ENCODE measurements at places on chromosomes 1 and 21.

- DNase-seq: no peak
Observed at GRCh38 chr1:11447903-11448302, 31.1 kb upstream of the DISP3 start.

- DNase-seq: no peak
Observed at GRCh38 chr21:20949884-20950283, 48.3 kb upstream of the NCAM2 start.

GRCh38 chr1:221430152-221430960 lies 311.5 kb downstream of the DUSP10 start:
- DNase-seq: no peak

- no peak for DNase-seq
Observed at GRCh38 chr1:77571642-77572041, 110.8 kb downstream of the ZZZ3 start.

DNA sequence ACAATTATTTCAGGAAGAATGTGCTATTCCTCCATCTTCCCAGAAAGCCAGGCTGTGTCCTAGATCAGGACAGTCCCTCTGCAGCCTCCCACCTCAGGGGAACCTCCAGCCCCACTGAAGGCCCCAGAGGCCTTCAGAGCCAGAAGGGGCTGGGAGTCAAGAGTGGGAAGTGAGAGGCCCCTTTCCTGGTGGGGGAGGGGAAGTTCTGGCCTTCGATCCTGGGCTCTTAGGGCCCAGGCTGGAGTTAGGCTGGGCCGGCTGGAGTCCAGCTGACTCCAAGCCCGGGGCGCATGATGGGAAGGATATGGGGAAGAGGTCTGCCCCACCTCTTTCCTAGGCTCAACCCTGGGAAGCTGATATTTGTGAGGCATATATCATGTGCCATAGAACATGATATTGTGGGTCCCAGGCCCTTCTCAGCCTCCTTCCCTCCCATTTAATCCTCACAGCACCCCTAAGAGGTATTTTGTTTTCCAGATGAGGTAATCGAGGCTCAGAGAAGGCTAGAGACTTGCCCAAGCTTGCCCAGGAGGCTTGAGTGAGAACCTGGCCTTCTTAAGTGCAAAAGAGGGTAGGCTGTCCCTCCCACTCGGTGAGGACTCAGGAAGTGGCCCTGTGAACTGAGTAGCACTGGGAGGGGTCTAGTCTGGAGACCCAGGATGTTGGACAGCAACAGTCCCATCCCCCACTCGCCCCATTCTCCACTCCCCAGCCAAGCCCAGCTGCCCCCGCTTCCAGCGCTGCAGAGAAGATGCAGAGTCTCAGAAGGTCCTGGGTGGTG lies 18.6 kb upstream of the HSPG2 start:
- no peak for DNase-seq

GRCh38 chr1:110617589-110617988 lies 11.4 kb upstream of the KCNA2 start:
- no peak for DNase-seq

- no peak for DNase-seq
Observed at GRCh38 chr1:1431845-1432273, 3.6 kb upstream of the VWA1 start.

DNA sequence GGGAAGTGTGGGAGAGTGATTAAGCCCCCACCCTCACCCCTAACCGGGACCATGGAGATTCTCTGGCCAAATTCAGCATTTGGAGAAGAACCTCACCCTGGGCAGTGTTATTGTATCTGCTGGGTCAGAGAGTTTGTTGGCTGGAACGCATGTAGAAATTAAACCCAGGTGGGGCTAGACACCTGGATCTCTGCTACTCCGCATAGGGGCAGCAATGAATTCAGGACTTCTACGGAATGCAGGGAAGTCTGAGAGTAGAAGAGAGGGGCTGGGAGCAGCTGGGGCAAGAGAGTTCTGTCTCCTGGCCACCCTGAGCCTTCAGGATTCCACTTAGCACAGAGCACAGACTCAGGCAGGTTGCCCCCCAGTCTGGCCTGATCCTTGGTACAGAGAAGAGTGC lies 3.6 kb upstream of the CRABP2 start:
- DNase-seq: no peak

GRCh38 chr1:61782771-61783170 lies 40.5 kb downstream of the PATJ start:
- DNase-seq: no peak

DNA sequence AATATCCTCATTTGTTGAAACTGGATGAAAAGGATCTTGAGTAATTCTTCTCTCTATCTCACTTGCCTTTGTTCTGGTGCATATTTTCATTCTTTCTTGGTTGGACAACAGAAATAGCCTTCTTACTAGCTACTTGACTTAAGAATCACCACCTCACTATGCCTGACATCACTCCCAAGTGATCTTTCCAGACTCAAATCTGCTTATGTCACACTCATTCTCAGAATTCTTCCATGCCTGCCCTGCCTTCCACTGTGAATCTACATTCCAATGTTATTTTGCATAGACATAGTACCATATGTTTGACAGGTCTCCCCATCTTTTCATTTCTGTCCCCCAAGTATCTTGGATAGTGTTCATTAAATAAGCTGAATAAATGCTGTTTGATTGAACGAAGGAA lies 78.5 kb upstream of the DPYD start:
- peak; percentile 96 for DNase-seq

GRCh38 chr1:58305622-58306021 lies 240.9 kb downstream of the OMA1 start:
- no peak for DNase-seq

GRCh38 chr1:98914547-98914946 lies 90.1 kb downstream of the PLPPR5 start:
- no peak for DNase-seq

- DNase-seq: no peak
Observed at GRCh38 chr1:88961081-88961480, 31.3 kb downstream of the KYAT3 start.

DNA sequence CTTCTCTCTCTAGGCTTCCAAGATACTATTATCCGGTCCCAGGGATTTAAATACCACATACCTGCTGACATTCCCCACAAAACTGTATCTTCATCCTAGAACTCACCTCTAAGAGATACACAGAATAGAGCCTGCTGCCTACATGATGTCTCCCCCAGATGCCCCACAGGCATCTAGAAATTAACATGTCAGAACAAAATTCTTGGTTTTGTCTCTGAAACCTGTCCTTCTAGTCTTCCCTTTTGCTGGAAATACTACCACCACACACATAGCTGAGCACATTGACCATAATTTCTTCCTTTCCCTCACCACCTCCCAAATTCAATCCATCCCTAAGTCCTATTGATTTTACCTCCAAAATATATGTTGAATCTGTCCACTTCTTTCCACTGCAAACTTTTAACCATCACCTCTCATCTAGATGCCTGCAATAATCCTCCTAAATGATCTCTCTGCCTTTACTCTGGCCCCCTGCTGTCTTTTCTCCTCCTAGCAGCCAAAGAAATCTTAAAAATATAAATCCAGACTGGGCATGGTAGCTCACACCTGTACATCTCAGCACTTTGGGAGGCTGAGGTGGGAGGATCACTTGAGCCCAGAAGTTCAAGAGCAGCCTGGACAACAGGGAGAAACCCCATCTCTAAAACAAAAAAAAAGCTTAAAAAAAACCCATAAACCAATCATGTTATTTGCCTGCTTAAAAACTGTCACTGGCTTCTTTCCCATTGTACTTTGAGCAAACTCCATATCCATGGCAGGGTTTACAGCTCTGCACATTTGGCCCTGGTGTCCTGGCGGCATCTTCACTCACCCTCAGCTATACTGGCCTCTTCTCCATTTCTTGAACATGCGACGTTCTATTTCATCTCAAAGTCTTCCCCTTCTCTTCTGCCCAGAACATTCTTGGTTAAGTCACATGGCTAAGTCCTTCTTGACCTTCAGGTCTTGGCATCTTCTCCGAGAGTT lies 6.2 kb upstream of the FAM76A start:
- peak; percentile 15 for DNase-seq

DNA sequence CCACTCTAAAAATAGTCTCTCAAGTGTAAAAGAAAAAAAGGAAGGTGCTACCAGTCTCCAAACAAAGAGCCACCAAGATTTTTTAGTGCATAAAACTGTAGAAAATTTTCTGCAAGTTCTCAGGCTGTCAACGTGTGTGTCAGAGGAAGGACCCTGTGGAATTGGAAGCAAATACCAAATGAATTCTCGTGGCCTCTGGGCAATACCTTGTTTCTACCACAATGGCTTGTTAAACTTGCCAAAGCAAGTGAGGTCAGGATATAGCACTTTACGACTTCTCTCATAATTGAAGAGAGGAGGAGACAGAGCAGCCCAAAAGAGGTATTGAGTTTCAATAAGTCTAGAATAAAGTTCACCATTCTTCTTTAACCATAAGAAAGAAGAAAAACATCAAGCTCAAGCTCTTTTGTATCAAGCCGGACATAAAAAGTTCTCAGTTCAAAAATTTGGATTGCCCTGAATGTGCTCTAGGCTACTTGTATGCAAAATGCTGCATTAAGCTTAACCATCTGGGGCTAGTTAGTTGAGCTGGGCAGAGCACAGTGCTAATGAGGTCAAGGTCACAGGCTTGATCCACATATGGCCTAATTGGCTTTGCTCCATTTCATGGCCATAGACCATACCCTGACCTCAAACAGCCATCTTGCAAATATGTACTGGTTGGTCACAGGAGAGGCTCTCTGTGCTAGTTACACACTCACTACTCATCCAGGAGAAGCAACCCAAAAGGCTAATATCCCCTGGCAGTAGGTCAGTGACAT lies 60.5 kb downstream of the TBX15 start:
- DNase-seq: peak; percentile 19

DNA sequence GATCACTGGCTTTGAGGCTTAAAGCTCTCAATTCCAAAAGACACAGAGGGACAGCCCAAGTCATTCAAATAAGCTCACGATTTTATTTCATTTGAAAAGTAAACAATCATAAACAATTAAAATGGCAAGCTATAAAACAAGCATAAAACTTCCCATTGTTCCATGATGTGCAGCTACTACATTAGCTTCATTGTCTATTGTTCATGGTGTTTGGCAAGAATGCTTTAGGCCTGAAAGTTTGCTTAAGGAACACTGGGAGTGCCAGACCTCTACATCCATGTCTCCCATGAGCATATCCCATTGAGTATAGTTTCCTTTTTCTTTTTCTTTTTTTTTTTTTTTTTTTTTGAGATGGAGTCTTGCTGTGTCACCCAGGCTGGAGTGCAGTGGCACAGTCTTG lies 286.1 kb upstream of the ESRRG start:
- no peak for DNase-seq

- DNase-seq: no peak
Observed at GRCh38 chr21:17523007-17523451, 10.2 kb downstream of the CXADR start.

DNA sequence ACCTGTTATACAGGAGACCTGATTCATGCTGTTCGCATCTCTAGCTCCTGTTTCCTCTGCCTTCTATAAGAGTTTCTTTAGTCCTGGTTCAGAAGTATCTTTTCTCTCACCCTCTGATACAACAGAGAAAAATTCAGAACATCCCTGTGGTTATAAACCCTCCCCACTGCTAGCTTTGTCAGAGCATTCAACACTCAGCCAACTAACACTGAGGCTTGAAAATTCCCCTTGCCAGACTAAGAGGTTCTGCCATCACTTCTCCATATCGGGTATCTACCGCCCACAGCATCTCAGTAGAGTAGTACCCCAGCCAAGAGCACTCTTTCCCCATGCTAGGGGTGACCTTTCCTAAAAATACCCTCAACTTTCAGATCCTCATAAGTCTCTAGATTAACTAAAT lies 19.6 kb upstream of the PIK3R3 start:
- DNase-seq: peak; percentile 72

- no peak for DNase-seq
Observed at GRCh38 chr1:159743651-159744410, 29.4 kb upstream of the CRP start.

GRCh38 chr21:36985751-36986594 lies 19.5 kb upstream of the HLCS start:
- no peak for DNase-seq

- DNase-seq: no peak
Observed at GRCh38 chr1:98386675-98387440, 274.7 kb upstream of the SNX7 start.

DNA sequence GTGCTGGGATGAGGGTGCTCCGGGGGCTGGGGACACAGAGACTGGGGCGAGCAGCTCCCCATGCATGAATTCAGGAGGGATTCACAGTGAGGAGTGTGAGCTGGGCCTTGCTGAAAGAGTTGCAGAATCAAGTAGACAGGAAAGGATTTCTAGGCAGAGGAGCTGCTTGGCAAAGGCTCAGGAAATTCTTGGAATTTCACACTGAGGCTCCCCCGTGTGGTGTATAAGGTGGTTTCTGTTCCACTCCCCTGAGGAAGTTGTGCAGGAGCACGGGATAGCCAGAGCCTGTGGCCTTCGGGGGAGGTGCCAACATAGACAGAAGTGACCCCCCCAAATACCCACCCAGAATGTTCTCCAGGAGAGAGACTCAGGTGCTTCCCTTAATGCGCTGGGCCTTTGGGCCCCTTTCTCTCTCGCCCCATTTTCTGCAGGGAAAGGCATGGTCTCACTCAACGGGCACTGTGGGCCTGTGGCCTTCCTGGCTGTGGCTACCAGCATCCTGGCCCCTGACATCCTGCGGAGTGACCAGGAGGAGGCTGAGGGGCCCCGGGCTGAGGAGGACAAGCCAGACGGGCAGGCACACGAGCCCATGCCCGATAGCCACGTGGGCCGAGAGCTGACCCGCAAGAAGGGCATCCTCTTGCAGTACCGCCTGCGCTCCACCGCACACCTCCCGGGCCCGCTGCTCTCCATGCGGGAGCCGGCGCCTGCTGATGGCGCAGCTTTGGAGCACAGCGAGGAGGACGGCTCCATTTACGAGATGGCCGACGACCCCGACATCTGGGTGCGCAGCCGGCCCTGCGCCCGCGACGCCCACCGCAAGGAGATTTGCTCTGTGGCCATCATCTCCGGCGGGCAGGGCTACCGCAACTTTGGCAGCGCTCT lies 58.5 kb upstream of the ACTL8 start:
- DNase-seq: peak; percentile 77

- no peak for DNase-seq
Observed at GRCh38 chr1:206922524-206922923, 783 bp upstream of the FCMR start.

DNA sequence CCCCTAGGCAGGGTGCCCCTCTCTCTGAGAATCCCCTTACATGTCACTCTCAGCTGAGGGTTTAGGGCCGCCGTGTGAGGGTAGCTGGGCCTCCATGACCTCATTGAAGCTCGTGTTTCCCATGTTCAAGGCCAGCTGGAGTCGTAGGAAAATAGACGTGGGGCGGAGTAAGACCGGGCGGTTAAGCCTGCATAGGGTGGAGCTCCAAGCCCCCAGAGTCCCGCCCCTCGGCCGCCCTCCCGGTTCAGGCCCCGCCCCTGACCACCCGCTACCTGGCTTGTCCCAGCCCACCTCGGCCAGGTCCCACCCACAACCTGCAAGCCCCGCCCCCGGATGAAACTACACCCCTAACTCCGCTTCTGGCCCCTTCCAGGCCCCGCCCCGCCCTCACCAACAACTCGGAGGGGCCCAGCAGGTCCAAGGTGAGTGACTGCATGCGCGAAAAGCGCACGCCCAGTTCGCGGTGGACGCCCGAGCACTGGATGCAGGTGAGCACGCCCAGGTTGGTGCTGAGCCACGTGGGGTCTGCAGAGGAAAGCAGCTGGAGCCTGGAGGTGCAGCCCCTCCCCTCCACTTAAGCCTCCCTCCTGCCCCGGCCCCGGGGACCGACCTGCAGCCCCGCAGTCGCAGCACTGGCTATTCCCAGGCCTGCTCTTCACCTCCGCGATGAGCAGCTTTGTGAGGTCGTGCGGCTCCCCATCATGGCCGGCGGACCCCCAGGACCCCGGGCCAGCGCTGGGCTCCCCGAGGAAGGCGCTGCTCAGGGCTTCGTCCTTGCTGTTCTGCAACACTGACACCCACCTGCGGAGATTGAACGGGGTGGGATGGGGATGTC lies 12.2 kb upstream of the TCEA3 start:
- no peak for DNase-seq

GRCh38 chr21:45534636-45535331 lies 7.5 kb downstream of the SLC19A1 start:
- DNase-seq: no peak
